Fibroblast of the conjunctiva (primary cell): ENCODE measurements at places on chromosomes 13 and 19.
A peak's percentile ranks its signal among the peaks of the same experiment; 100 is the strongest.

GRCh38 chr13:105442949-105443699 is 1092.3 kb downstream of the EFNB2 start:
- peak; percentile 98 for DNase-seq

DNA sequence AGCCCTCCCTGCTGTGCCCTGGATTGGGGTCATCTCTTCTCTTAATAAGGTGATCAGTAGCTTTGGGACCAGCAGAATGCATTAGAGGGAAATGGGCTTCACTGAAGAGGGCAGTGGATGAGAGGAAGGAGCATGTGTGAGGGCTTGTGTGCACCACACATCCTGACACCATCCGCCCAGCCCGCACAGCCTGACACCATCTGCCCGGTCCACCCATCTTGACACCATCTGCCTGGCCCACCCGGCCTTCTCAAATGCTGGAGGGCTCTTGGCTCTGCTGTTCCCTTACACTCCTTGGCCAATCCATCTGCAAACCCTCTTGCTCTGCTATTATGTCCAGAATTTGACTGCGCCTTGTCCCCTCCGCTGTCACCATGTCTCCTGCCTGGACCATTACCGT is 41.8 kb downstream of the BICRA start:
- DNase-seq = no peak

GRCh38 chr13:99361197-99361596 is 54.0 kb upstream of the GPR183 start:
- no peak for DNase-seq

- DNase-seq = no peak
Observed at GRCh38 chr13:52947921-52948373, 80.7 kb upstream of the OLFM4 start.

GRCh38 chr13:68535329-68535728 is 1305.2 kb upstream of the PCDH9 start:
- no peak for DNase-seq

DNA sequence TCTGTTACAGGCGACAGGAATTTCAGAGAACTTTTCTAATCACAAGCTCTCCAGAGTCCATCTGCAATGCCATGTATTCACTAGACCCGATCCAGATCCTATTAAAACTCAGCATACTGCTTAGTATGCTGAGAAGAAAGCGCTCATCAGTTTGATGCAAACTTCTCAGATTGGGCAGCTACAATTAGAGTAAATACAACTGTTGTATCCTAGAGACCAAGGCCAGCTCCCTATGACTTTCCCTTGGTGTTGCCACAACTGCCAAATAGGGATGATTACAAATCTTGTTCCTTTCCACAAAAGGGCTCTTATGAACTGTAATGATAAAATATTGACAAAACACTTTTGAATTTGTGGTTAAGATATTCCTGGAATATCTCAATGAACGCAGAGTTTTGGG is 191.2 kb downstream of the SPRY2 start:
- DNase-seq = no peak

- DNase-seq = no peak
Observed at GRCh38 chr13:101424381-101425155, 8.3 kb upstream of the NALCN start.

DNA sequence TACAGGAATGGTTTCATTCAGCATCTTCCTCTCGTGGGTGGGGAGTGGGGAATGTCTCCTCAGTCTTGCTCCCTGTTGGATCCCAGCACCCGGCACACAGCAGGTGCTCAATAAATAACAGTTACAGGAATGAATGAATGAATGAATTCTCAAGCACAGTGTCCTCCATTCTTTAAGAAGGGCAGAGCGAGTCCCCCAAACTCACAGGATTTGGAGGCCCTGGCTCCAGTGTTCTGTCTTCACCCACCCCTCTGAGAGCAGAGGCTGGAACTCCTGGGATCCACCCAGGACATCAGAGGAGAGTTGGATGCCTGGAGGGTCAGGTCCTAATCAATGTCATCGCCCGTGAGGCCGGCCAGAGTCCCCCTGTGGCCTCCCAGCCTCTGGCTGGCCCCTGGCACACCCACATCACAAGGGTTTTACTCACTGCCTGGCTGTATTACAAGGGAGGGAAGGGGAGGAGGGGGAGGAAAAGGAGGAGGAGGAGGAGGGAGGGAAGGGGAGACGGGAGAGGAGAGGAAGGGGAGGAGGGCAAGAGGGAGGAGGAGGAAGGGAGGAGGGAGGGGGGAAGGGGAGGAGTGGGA is 8.7 kb upstream of the CREB3L3 start:
- DNase-seq = peak; percentile 31

- peak; percentile 73 for DNase-seq
Observed at GRCh38 chr19:934865-935479, 9.1 kb downstream of the ARID3A start.

- no peak for DNase-seq
Observed at GRCh38 chr19:19480688-19481087, 34.7 kb downstream of the TSSK6 start.

DNA sequence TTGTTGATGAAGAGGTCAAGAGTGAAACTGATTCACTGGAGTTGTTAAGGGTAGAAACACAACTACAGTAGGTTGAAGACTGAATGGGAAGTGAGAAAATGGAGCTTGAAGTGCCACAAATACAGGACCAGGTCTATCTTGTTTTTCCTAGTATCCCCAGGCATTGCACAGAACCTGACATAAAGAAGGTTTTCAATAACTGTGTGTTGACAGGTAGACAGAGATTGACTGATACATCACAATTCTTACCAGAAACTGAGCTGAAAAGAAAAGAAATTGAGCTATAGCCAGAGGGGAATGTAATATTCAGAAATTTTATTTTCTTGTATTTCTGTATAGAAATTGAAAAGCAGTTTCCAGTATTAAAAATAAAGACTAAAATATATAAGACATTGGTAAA is 767.7 kb downstream of the PCDH17 start:
- DNase-seq = no peak

GRCh38 chr19:49999371-50000010 is 25.7 kb downstream of the VRK3 start:
- DNase-seq = no peak

DNA sequence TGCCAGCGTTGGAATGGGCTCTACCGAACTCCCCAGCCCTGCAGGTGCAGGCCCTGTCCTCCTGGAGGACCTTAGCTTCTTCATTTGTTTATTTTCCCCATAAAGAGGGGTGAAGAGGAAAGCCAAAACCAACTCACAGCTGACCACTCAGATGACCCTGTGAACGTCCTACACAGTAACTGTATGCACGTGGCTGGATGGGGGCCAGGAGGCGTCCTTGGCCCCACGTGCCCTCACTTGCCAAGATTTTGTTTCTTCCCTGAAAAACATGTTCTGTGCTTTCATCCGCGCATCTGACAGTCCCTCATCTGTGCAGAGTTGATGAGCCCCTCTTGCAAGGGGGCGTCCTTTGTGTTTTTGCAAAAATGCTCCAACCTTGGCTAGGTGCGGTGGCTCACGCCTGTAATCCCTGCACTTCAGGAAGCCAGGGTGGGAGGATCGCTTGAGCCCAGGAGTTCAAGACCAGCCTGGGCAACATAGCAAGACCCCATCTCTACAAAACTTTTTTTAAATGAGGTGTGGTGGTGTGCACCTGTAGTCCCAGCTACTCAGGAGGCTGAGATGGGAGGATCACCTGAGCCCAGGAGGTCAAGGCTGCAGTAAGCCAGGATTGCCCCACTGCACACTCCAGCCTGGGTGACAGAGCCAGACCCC is 5.3 kb upstream of the TEKTIP1 start:
- no peak for DNase-seq

DNA sequence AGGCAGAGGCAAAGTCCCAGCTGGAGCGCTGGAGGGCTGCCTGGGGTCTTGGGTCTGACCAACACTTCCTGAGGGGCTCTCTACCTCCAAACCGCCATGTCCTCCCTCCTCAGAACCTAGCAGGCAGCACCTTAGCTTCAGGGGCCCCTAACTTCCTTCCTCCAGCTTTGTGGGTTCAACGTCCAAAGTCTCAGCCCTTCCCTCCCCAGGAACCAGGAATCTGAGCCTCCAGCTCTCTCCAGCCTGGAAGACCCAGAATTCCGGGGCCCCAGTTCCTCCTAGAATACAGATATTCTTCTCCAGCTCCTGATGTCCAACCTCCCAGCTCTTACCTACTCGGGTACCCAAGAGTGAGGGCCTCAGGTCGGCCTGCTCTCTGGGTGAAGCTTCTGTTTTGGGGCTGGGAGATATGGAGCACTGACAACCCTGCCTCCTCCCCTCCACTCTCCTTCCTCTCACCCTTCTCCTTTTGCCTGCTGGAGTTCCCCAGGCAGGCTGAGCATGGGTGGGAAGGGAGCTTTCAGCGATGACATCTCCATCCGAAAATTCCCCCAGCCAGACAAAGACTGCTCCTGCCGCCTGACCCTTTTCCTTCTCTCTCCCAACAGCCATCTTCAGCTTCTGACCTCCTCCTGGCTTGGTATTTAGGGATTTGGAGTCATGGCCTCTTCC is 3.5 kb downstream of the TMEM150B start:
- DNase-seq = no peak

- DNase-seq = peak; percentile 63
Observed at GRCh38 chr13:101474419-101474957, 22.0 kb downstream of the ITGBL1 start.

GRCh38 chr13:77358001-77358400 is 31.1 kb upstream of the MYCBP2 start:
- no peak for DNase-seq

DNA sequence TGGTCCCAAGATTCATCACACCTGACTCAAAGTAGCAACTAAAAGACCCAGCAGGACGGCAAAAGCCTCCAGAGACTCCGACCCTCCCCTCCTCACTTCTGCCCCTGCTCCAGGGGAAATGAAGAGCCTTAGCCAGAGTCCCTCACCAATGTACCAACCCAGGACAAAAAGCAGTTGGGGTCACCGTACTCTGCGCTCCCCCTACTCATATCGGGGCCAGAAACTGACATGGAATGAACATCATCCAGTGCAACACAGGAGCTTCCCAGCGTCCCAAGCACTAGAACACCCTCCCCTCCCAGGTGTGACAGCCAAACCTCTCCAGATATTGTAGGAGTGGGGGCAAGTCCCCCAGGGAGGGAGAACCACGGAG is 1.7 kb downstream of the EEF2 start:
- DNase-seq = no peak

GRCh38 chr13:111912453-111912866 is 154.5 kb upstream of the SOX1 start:
- DNase-seq = no peak

GRCh38 chr13:75643693-75644092 is 7.6 kb downstream of the LMO7 start:
- DNase-seq = no peak

DNA sequence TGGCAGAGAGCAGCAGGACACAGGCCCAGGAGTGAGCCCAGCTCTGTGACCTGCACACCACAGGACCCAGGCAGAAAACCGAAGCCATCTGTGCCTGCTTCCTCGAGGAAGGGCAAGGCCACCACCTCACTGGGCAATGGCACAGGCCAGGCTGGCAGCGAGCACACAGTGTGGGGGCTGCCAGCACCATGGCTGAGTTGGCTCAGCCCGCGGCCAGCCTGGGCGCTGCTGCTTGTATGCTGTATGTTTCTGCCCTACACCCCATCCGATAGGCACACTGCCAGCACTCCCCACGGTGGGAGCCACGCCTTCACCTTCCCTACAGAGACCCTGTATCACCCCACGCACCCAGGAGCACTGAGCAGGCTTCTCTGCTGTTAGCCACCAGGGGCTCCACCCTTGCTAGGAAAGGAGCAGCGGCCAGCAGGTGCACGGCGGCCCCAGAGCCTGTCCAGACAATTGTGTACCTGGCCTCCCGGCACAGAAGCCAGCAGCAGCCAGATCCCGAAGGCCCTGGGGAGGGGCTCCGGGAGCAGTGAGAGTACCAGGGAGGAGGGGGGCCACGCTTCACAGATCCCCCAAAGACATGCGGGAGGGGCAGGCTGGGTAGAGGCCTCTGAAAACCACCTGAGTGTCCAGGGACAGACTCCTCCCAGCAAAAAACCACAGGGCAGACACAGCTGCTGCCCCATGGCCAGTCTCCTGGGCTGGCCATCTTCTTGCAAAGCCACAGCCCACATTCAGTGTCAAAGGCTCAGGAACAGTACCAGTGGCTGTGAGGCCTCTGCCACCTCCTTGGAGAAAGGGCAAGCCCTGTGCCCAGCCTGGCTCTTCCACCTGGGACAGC is 56.1 kb downstream of the MLLT1 start:
- DNase-seq = no peak

DNA sequence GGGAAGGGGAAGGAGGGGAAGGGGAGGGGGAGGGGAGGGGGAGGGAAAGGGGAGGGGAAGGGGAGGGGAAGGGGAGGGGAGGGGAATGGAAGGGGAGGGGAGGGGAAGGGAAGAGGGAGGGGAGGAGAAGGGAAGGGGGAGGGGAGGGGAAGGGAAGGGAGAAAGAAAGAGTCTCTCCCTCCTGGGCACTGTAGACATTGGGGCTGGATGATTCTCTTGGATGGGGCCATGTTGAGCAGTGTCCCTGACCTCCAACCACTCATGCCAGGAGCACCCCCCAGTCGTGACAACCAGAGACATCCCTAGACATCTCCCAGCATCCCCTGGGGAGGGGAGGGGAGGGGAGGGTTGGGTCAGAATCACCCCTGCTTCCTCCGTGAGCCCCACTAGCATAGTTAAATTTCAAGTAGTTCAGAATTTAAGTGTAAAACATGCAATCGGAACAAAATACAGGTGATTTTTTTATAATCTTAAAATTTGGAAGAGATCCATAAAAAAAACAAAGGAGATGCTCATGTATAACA is 64.0 kb downstream of the GNG7 start:
- no peak for DNase-seq

DNA sequence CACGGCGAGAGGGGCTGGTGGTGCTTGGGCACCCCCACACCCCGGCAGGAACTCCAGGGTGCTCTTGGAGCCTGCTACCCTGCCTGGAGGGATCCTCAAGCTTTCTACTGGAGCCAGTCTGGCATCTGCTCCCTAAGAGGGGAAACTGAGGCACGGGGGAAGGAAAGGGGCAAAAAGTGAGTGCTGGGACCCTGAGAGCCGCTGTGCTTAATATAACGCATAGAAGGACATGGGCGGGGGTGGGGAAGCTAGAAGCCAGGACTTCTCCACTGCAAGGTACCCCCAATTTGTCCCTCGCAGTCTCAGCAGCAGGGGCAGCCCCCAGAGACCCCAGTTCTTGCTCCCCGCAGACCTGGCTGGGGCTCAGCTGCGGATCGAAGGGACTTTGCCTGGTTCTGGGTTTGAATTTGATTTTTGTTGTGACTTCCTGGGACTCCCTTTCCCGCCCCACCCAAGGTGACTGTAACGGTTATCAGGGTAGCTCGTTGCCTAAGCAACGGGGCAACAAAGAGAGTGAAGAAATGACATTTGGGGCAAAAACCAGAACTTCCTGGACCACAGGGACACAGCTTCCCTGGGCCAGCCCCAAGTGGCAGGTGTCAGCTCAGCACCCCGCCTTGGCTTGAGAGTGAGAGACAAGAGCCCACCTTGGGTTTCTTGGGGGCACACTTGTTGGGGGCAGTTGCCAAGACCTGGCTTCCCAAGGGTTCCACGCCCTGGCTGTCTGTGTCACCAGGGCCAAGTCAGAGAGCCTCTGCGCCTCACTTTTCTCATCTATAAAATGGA is 638 bp downstream of the ADGRE5 start:
- DNase-seq = no peak

GRCh38 chr13:79742923-79743322 is 262.0 kb downstream of the NDFIP2 start:
- DNase-seq = no peak

- DNase-seq = no peak
Observed at GRCh38 chr19:3121396-3121795, 14.4 kb upstream of the GNA15 start.

GRCh38 chr13:29428310-29429181 is 166.9 kb downstream of the SLC7A1 start:
- no peak for DNase-seq
